Activated T-cell treated with anti-CD3 and anti-CD28 coated beads, Interleukin-2, amount 50 U/mL, for 24 hours (primary cell): ENCODE measurements at places on chromosomes 1 and 21.

- H3K4me3 ChIP-seq = no peak overlapping the region
- H3K27me3 ChIP-seq = no peaks in the 10 kb centered on the region
- H3K36me3 ChIP-seq = no peaks in the 10 kb centered on the region
- DNase-seq = no peak
These were observed 216.1 kb downstream of the PBX1 start for GRCh38 chr1:164774819-164775654.

- peak overlapping the region; percentile 100 for H3K4me3 ChIP-seq
- no peaks in the 10 kb centered on the region for H3K27me3 ChIP-seq
- H3K27ac ChIP-seq = peak overlapping the region; percentile 100
- H3K4me1 ChIP-seq = peaks cover 27% of the 10 kb centered on the region
- DNase-seq = no peak
These were observed 888 bp upstream of the SNRPE start for GRCh38 chr1:203860396-203861025.

- no peaks in the 10 kb centered on the region for H3K4me1 ChIP-seq
- no peak for DNase-seq
- H3K27me3 ChIP-seq = peaks cover 8% of the 10 kb centered on the region
- no peaks in the 10 kb centered on the region for H3K36me3 ChIP-seq
- H3K27ac ChIP-seq = no peak overlapping the region
These were observed 390.4 kb upstream of the VAMP3 start for GRCh38 chr1:7380712-7381111.

DNA sequence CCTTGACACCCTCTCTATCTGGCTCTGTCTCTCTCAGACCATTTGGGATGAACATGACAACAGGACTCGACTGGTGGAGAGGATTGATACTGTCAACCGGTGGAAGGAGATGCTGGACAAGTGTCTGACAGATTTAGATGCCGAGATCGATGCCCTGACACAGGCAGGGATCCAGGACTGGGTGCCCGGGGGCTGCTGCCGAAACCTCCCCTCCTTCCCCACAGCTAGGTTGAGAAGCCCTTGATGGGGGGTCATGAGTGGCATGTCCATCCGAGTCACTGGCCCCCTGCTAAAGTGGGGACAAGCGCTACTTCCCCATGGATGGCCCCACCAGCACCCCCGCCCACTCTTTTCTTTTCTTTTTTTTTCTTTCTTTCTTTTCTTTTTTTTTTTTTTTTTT, 1.2 kb downstream of the TEKT2 start:
- peaks cover 16% of the 10 kb centered on the region for H3K4me1 ChIP-seq
- no peak overlapping the region for H3K27ac ChIP-seq
- peaks cover 41% of the 10 kb centered on the region for H3K27me3 ChIP-seq
- peaks cover 10% of the 10 kb centered on the region for H3K36me3 ChIP-seq

GRCh38 chr1:187078916-187079315, 250.2 kb downstream of the PLA2G4A start:
- no peak for DNase-seq
- H3K27me3 ChIP-seq = no peaks in the 10 kb centered on the region
- H3K27ac ChIP-seq = no peak overlapping the region

DNA sequence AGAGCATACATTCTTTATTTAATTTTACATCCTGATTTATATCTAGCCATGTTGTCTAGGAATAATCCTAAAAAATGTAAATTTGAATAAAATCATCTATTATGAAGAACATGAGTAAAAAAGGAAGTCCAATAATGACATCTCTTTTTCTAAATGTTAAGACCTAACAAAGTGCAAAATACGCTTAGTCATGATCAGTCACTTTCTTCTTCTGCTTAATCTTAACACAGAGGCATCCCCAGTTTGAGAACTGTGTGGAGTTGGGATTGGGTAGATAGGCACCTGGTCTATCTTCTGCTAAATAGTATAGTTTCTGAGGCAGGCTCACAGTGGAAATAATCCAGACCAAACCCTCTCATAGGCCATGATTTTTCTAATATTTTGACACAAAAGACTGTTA, 311.7 kb upstream of the LRRC7 start:
- H3K27me3 ChIP-seq = no peaks in the 10 kb centered on the region
- no peak for DNase-seq
- no peaks in the 10 kb centered on the region for H3K4me1 ChIP-seq
- no peak overlapping the region for H3K4me3 ChIP-seq
- H3K36me3 ChIP-seq = no peaks in the 10 kb centered on the region

DNA sequence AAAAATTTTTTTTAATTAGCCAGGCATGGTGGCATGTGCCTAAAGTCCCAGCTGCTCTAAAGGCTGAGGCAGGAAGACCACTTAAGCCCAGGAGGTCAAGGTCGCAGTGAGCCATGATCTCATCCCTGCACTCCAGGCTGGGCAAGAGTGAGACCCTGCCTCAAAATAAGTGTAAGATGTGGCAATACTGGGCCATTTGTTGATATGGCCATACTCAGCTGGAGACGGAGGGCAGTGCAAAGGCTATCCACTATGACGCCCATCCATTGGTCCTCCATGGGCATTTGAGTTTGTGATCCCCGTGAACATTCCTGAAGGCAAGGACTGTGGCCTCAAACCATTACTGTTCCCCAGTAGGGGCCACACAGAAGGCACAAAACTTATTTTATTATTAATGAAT, 1.5 kb downstream of the CASP9 start:
- no peak overlapping the region for H3K4me3 ChIP-seq
- H3K36me3 ChIP-seq = peaks cover 10% of the 10 kb centered on the region
- H3K27me3 ChIP-seq = no peaks in the 10 kb centered on the region
- no peak for DNase-seq

GRCh38 chr1:97304366-97304765, 582.8 kb downstream of the PTBP2 start:
- peaks cover 39% of the 10 kb centered on the region for H3K36me3 ChIP-seq
- no peak overlapping the region for H3K27ac ChIP-seq

DNA sequence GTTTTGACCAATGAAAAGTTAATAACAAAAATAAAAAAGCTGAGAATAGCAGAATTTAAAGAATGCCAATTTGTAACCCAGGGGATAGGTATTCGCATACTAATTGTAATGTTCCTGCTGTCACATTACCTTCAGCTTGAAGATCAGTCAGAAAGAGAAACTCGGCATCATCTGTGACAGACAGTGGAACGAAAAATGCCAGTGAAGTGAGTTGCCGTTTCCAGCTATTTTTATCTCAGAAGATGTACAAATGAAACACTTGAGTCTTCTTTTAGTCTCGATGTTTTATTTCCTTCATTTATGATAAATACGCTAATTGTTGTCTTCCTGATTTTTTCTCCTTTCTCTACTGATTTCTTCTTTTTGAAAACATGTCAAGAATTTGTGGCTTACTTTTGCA, 26.1 kb downstream of the RGS21 start:
- no peak overlapping the region for H3K27ac ChIP-seq
- H3K36me3 ChIP-seq = no peaks in the 10 kb centered on the region
- H3K4me3 ChIP-seq = no peak overlapping the region
- no peak for DNase-seq
- H3K4me1 ChIP-seq = no peaks in the 10 kb centered on the region
- H3K27me3 ChIP-seq = no peaks in the 10 kb centered on the region

DNA sequence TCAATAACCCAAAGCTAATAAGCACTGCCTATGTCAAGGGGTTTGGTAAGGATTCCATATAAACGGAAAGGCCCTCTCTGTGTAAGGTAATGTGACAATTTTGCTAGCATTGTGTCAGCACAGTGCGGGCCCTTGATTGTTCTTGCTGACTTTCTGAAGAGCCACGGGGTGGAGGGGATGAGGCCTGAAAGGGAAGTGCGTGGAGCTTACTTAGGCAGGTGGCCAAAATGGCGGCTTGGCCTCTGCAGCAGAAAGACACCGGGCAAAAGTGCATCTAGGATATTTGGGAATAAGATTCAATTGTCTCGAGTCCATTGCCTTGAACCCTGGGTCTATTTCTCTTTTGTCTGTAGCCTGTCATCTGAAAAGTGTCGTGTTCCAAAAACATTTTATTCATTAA, 114.3 kb downstream of the TGFB2 start:
- DNase-seq = no peak
- peaks cover 2% of the 10 kb centered on the region for H3K27me3 ChIP-seq
- H3K36me3 ChIP-seq = no peaks in the 10 kb centered on the region

- H3K36me3 ChIP-seq = no peaks in the 10 kb centered on the region
- no peaks in the 10 kb centered on the region for H3K27me3 ChIP-seq
- no peaks in the 10 kb centered on the region for H3K4me1 ChIP-seq
- H3K27ac ChIP-seq = no peak overlapping the region
- H3K4me3 ChIP-seq = no peak overlapping the region
- DNase-seq = no peak
These were observed 121.7 kb downstream of the ADGRL4 start for GRCh38 chr1:78884685-78885452.

- no peaks in the 10 kb centered on the region for H3K4me1 ChIP-seq
- no peaks in the 10 kb centered on the region for H3K36me3 ChIP-seq
- H3K27me3 ChIP-seq = peaks cover 4% of the 10 kb centered on the region
- H3K4me3 ChIP-seq = no peak overlapping the region
- H3K27ac ChIP-seq = no peak overlapping the region
- DNase-seq = no peak
These were observed 212.2 kb downstream of the LYPLAL1 start for GRCh38 chr1:219385787-219386427.

- no peaks in the 10 kb centered on the region for H3K36me3 ChIP-seq
- peak; percentile 5 for DNase-seq
- H3K27me3 ChIP-seq = peaks cover 6% of the 10 kb centered on the region
- no peaks in the 10 kb centered on the region for H3K4me1 ChIP-seq
- no peak overlapping the region for H3K4me3 ChIP-seq
These were observed 307.1 kb downstream of the MATN1 start for GRCh38 chr1:30416221-30416820.

GRCh38 chr1:237206065-237206414, 164.1 kb downstream of the RYR2 start:
- DNase-seq = no peak
- H3K27me3 ChIP-seq = no peaks in the 10 kb centered on the region
- no peak overlapping the region for H3K4me3 ChIP-seq
- H3K36me3 ChIP-seq = no peaks in the 10 kb centered on the region
- no peak overlapping the region for H3K27ac ChIP-seq

DNA sequence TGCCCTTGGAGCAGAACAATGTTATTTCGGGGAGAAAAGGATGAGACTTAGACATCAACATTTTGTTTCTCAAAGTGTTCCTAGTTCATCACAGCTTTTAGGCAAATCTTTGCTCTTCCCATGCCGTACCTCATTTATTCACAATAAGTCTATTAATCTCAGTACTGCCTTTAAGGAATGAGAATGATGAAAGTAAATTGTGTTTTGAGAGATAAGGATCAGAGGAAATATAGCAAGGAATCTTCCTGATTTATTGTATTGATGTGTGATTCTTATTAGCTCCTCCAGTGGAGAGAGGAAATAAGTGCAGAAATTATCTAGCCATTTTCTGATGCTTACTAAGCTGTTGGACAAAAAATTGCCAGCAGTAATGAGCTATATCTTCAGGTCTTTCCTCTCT, 2.0 kb downstream of the POLR3C start:
- H3K27ac ChIP-seq = peak overlapping the region; percentile 58
- H3K4me1 ChIP-seq = peaks cover 50% of the 10 kb centered on the region
- no peaks in the 10 kb centered on the region for H3K27me3 ChIP-seq
- H3K4me3 ChIP-seq = peak overlapping the region; percentile 98
- no peak for DNase-seq
